ENCODE measurements at places on chromosomes 6 and 20. TPM values are rescaled to one million over a fixed set of nuclear protein-coding genes. Genes with fewer than 3 reads are reported as not detected.

- no peak for DNase-seq
Observed at GRCh38 chr20:31842471-31843157, 2.8 kb downstream of the FOXS1 start.

The SNAP91 gene
- 0.67 TPM for total RNA-seq

The MAN1A1 gene
- 0.46 TPM for total RNA-seq

- DNase-seq: no peak
Observed at GRCh38 chr6:161971043-161971442, 697.2 kb upstream of the AGPAT4 start.

The GNMT gene
- not detected for total RNA-seq

The MED20 gene
- 19.8 TPM for total RNA-seq

DNA sequence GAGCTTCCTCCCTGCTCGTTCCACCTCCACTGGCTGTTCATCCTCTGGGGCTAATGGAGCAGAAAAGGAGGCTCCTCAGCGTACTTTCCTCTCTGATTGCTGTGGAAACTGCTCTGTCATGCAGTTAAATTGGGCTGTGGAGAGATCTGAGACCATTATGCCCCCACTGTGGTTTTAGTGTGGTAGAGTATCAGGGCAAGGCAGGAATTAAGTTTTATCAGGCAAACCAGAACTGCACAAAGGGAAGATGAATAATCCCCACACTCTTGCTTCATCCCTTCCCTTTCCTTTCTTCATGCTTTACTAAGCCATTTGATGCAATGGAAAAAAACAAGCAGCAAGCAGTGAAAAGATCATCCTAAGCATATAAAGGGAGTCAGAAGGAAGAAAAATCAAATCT lies 11.9 kb upstream of the ME1 start:
- no peak for DNase-seq

GRCh38 chr6:39422238-39422637 lies 99.7 kb upstream of the KCNK16 start:
- DNase-seq: no peak

The BANF2 gene
- total RNA-seq: not detected

GRCh38 chr6:14066782-14067406 lies 50.7 kb upstream of the CD83 start:
- peak; percentile 40 for DNase-seq

DNA sequence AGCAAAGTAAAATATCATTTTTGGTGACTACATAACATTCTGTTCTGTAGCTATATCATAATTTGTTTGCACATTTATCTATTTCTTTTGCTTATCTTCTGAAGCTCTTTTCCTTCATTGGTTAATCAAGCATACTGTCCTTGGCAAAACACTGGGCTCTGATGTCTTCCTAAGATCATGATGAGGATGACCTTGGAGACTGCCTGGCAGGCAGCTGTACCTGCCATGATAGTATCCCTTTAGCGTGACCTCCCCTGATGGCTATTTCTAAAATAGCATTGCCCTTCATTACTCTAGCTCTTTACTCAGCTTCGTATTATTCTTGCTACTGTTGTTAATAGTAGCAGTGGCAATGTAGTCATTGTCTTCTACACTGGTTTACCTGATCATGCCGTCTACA lies 46.0 kb upstream of the ELOVL5 start:
- no peak for DNase-seq

The OTOR gene
- total RNA-seq: not detected

The DACT2 gene
- total RNA-seq: not detected

DNA sequence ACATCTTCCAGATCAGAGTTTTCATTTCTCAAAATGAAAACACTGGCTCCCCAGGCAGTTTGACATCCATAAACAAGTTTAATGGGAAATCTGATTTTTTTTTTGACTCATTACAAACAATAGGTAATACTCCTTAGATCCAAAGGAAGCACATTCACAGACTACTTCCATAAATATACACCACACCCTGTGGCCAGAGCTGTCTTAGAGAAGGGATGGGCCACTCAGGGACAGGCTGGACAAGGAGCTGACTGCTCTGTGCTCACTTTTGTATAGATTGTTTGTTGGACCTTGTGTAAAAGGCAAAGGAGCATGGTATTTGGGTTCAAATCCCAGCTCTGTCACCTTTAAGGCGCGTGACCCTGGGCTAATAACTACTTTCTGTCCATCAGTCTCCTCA lies 12.8 kb upstream of the DDO start:
- no peak for DNase-seq

GRCh38 chr6:16669227-16669626 lies 92.0 kb downstream of the ATXN1 start:
- no peak for DNase-seq

- no peak for DNase-seq
Observed at GRCh38 chr6:144912474-144912873, 627.3 kb downstream of the UTRN start.

DNA sequence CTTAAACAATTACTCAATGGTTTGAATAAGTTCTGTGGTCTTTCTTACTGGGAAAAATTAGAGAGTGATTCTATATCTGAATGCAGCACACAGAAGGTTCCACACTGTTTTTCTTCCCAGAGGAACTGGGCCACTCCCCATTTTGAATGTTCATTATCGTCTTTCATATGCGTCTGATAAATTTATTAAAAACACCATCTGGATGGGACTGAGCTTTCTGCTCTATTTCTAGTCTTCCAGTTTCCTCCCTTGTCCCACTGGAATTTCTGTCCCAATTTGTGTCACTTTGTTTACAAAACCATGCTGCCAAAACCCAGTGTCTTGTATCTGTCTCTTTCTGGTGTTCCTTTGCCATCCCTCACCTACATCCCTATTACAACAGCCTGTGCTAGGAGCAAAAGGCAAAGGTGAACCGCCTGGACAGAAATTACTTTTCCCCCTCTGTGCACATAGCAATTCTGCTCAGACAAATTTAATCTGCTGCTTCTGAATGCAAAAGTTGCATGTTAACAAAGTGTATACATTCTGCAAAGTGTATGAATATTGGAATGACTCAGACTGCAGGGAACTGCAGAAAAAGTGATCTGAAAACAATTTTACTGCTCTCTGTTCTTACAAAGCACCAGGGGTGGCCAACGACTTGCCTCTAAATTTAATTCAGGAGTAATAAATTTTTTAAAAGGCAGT lies 333.6 kb downstream of the BTBD9 start:
- no peak for DNase-seq

GRCh38 chr6:85460921-85461797 lies 11.3 kb downstream of the NT5E start:
- no peak for DNase-seq

DNA sequence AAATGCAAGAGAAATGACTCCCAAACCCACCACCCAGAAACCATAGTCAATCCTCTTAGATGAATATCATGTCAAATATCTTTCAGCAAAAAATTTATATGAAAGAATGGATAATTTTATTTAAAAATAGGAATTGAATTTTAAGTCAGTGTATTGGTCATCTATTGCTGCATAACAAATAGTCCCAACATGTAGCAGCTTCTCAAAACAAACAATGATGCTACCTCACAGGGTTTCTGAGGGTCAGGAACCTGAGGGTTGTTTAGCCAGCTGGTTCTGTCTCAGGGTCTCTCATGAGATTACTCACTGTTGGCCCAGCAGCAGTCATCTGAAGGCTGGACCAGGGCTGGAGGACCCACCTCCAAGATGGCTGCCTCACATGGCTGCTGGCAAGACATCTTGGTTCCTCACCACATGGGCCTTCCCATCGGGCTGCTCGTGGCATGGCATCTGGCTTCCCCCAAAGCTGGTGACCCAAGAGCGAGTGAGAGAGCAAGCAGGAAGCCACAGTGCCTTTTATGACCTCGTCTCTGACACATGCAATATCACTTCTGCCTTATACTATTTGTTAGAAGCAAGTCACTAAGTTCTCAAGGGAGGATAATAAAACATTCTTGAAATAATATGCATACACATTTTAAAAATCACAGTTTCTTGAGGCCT lies 36.3 kb downstream of the BANF2 start:
- no peak for DNase-seq

DNA sequence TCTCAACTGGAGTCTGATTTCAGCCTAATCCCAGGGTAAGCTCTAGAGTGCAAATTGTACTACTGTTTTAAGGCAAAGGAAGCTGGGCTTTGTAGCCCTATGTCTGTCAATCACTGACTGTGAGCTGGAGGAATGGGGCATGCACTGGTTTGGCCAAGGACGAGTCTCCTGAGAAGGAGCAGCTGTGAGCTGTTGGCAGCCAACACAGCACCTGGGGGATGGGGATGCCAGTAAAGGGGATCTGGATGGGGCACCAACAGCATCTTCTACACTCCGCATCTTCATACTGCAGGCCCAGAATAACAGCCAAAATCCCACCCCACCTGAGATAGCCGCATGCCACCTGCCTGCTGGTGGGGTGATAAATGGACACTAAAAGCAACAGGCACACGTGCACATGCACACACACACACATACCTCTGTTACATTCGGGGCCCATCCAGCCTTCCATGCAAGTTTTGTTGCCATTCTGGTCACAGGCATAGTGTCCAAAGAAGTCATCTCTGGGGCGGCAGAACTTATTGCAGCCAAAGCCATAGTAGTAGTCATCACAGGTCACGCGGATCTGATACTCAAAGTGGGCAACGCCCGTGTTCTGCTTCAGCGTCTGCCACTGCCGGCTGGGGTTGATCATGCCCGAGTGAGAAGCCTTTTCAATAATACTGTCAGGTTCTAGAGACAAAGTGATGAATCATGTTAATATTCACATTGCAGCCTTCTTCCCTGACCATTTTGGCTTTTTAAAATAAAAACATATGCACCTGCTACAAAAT lies 15.6 kb downstream of the JAG1 start:
- no peak for DNase-seq

The BMP7 gene
- total RNA-seq: 0.17 TPM
